ENCODE measurements at places on chromosomes 3 and 15.

DNA sequence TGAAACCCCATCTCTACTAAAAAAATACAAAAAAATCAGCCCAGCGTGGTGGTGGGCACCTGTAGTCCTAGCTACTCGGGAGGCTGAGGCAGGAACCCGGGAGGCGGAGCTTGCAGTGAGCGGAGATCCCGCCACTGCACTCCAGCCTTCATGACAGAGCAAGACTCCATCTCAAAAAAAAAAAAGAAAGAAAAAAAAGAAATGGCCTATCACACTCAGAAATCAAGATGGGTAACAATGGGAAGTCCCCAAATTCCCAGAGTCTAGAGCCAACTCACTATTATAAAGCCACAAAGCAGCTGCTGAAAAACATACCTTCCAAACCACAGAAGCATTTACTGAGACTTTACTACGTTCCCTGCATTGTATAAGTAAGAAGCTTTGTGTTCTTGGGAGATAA, 7.5 kb downstream of the HDGFL3 start:
- no peak for DNase-seq

GRCh38 chr15:60486742-60487141, 7.8 kb upstream of the ICE2 start:
- DNase-seq = no peak

DNA sequence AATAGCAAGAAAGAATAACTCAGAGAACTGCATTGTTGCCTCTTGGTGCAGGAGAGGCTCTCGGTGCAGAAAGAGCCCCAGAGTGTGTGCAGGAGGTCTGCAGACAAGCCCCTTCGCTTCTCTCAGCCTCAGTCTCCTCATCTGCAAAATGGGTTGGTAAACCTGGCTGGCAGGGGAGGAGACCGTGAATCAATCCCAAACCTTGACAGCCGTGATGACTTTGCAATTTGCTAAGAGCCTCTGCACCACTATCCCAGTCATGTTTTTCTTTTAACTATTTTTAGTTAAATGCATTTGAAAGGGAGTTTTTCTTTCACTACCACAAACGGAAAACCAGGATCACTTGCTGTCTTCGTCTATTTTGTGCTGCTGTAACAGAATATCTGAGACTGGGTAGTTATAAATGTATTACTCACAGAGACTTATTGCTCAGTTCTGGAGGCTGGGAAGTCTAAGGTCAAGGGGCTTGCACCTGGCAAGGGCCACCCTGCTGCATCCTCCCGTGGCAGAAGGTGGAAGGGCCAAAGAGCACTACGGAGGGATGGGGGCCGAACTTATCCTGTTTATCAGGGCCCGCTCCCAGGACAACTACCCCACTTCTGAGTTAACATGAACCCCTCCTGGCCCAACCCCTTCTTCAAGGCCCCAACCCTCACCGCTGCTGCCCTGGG, 14.2 kb upstream of the IQSEC1 start:
- DNase-seq = no peak

- no peak for DNase-seq
Observed at GRCh38 chr3:59566481-59566975, 516.7 kb upstream of the CFAP20DC start.

GRCh38 chr15:52670087-52670486, 9.1 kb downstream of the ATOSA start:
- DNase-seq = no peak

GRCh38 chr3:50166620-50167019, 11.5 kb downstream of the SEMA3F start:
- no peak for DNase-seq

Data from AG20443 (cell line).